Forelimb muscle (tissue), 1 donor: ENCODE measurements at places on chromosomes 5 and 9. TPM values are rescaled to one million over a fixed set of nuclear protein-coding genes. Genes with fewer than 3 reads are reported as not detected.
A peak's percentile ranks its signal among the peaks of the same experiment; 100 is the strongest.

SLIT3 gene
- 6.8 TPM for polyA plus RNA-seq

IL13 gene
- not detected for polyA plus RNA-seq

PCDHA12 gene
- not detected for polyA plus RNA-seq

IRX1 gene
- 0.28 TPM for polyA plus RNA-seq

TXNDC8 gene
- polyA plus RNA-seq, result not detected

WDR38 gene
- 0.11 TPM for polyA plus RNA-seq

FOXD4L4 gene
- polyA plus RNA-seq, result not detected

ENTPD2 gene
- 16.2 TPM for polyA plus RNA-seq

NDUFS4 gene
- 108 TPM for polyA plus RNA-seq

ADAMTS19 gene
- 18.4 TPM for polyA plus RNA-seq

CDO1 gene
- polyA plus RNA-seq, result 15.6 TPM

BAAT gene
- polyA plus RNA-seq, result 1.7 TPM

DNA sequence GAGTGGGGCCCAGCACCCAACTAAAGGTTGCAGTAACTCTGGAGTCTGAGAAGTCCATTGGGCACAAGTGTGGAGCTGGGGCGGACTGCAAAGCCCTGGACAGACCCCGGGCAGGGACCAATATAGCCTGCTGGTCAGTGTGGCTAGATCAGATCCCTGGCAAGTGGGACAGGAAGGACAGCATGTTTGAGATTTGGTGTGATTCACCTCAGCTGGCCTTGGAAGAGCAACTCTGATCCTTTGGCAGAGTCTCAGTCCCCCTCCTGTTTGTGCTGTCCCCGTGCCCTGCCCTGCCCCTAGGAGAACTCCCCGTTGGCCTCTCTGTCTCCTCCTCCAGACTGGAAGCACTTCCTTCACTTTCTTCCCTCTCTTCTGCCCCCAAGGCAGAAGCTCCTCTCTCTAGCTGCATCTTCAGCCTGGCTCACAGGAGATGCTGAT, 255.3 kb downstream of the FSTL4 start:
- DNase-seq, result no peak

DNA sequence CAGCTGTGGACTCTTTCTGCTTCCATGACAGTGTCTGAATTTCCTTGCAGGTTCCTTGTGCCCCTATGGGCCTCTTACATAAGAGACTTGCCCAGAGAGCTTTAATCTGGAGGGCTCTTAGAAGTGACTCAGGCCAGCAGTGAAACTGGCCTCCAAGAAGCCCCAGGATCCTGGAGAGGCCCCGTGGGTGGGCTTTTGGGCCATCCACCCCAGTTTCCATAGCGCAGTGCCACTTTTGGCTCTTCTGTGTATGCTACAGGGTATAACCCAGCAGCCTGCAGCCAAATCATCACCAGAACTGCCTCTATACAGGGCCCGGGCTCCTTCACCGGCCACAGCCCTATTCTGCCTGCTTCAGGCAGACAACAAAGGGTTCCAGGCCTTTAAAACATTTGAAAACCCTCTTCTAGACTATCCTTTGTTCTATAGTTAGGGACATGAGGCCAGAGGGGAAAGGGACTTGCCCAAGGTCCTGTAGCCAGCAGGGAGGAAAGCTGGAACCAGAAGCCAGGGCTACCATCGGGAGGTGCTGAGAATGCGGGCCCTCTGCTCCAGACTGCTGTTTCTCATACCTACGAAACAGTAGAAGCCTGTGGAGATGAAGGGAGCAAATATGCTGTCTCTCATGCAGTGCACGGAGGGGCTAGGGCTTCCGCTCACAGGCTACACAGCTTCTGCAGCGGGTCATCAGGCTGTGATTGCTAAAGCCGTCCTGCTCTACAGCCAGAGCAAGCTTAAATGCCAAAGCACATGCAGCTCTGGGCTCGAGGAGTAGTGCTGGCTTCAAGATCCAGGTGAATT, 18.0 kb downstream of the SH3PXD2B start:
- DNase-seq, result no peak

DNA sequence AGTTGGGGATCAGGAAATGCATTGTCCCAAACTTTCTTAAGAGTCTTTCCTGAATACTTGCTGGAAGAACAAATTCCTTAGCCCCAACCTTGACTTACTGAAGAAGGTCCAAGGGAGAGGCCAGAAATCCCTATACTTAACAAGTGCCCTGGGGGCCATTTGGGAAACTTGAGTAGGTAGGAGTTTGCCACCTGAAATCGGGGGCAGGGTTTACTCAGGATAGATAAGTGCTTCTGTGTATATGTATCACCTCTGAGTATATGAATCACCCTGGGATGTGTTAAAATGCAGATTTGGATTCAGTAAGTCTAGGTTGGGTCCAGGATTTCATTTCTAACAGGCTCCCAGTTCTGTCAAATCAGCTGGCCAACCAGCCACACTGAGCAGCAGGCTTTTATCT, 47.9 kb upstream of the MYO10 start:
- no peak for DNase-seq

GRCh38 chr9:76575761-76576160, 116.8 kb downstream of the GCNT1 start:
- DNase-seq, result no peak

GRCh38 chr5:16245249-16245648, 65.7 kb upstream of the MARCHF11 start:
- DNase-seq, result no peak

DNA sequence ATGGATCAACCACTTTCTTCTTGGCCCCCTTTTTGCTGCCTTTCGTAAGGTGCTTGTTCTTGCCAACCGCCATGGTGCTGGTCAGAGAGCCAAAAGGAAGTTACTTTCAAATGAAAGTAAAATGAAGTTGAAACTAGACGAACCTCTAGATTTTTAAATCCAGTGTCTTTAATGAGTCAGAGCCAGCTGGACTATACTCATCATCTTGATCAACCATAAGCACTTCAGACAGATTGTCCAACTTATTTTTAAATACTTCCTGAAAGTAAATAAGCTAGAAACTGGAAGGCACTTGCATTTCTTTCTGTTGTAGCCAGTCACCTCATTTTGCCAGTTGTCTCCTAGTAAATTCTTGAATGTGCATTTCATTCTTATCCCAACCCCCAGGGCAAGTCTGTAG, 48.9 kb downstream of the JMY start:
- no peak for DNase-seq

- no peak for DNase-seq
Measured at GRCh38 chr9:93437996-93438395, 13.5 kb upstream of the FAM120A start.

DNA sequence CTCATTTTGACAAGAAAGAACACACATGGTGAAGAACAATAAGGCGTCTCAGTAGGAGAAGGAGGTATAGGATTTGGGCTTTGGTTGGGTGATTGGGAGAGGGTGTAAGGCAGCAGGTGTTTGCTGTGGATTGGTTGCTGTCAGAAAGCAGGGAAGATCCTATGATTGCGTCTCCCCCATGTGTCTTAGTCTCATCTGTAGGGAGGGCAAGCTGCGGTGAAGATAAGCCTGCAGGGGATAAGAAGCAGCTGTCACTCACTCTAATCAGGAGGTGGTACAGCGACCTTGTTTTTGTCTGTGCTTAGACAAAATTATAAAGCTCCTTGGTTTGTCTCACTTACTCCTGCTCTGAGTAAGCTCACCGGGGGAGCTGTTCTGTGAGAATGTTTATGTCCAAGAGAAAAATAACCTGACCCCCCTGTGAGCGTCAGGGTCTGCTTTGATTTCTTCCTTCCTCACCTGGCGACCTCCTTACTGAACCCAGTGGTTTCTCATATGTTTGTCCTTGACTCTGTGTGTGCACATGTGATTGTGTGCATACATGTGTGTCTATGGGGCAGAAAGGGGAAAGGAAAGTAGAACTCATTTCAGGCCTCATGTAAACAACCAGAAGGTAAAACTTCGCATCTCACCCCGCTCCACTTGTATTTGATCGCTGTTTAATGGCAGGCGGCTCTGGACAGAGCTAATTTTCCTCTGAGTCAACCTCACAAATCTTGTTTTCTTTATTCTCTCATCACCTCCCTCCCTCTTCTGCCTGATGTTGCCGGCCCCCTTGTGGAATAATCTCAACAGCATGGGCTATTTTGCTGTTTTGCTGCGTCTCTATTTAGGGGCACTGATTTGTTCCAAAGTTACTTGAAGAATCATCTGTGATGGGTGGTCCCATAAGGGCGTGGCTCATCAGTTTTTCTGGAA, 105.6 kb downstream of the TENT4A start:
- no peak for DNase-seq

- no peak for DNase-seq
Measured at GRCh38 chr5:143428155-143428554, 24.7 kb upstream of the NR3C1 start.

DNA sequence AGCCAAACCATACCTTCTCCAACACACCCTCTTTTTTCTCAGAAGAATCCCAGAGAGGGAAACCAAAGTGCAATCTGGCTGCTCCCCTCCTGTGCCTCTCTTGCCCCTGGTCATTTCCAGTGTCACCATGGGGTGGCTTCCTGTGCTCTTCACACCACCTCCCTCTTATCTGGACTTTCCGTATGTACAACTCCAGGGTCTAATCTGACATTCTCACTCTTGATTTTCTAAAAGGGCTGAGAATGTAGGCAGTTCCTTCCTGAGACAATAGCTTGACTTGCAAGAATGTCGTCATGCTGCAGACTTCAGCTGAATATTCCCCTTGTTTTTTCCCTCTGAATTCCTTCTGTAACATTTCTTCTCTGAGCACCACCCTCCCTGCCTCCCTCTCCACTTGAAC, 110.2 kb downstream of the FBXL7 start:
- DNase-seq, result no peak

DNA sequence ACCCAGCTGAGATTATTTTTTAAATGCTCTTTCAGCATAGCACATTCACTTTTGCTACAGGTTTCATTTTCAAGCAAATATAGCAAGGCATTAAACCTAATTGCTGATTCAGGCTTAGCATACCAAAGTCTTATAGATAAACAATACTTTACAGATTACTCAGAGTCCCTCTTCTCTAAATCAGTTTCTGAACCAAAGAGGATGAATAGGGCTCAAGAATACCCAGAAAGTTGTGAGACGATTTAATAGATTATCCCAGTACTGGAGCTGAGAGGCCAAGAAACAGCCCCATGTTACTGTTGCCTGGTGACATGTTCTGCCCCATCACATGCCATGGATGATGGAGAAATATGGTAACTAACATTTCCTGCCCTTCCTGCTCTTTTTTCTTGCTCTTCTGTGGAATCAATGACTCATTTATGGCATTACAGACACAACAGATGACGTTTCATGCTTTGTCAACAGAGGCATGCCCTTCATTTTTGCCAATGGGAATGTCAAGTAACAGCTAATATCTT, 18.1 kb upstream of the SSBP2 start:
- no peak for DNase-seq

DNA sequence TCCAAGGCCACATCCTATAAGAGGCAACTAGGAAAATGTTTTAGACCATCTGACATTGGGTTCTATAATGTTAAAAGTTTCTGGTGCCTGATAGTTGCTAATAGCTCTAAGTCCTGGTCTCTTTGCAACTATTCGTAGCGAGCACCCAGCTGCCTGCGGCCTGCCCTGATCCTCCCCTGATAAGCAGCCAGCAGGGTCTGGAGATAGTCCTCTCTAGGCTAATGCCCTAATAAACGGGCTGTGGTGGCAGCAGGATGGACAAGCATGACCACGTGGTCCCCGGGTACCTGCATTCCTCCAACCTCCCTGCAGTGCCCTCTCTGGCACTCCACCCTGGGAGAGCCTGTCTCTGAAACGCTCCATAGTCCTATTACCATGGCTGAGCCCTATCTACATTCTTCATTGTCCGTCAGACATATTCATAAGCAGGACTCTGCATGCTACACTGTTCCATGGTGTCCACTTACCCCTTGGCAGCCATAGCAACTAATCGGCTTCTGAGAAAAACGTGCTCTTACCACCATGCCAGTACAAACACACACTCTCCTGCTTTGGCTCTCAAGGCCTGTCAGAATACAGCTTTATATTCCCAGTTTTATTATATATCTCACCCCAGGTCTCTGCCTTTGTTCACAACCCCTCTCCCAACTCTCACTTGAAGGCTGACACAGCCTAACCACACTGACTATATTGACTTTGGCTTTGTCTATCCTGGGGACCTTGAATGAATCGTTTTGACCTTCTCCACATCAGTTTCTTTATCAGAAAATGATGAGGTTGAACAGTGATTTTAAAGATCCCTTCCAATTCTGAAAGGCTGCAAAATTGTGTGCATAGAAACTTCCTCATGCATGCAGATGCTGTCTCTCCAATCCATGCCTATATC, 49.9 kb upstream of the DAPK1 start:
- DNase-seq, result no peak

- DNase-seq, result peak; percentile 58
Measured at GRCh38 chr5:138449501-138450239, 10.8 kb downstream of the REEP2 start.

DNA sequence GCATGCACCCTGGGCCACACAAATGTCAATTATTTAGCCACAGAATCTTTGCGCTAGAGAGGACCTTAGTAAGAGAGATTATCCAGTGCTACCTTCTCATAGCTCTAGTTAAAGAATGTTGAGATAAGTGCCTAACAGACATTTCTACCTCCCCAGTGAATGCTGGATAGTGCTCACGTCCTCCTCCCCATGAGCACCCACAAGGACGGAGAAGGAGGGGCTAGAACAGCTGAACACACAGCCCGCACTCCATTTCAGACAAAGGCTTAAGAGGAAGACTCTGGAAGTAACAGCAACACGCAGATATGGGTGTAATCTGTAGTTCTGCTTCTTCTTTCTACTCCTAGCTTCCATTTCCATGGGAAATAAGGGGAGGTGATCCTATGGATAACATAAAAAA, 120.5 kb downstream of the FEM1C start:
- DNase-seq, result no peak

DNA sequence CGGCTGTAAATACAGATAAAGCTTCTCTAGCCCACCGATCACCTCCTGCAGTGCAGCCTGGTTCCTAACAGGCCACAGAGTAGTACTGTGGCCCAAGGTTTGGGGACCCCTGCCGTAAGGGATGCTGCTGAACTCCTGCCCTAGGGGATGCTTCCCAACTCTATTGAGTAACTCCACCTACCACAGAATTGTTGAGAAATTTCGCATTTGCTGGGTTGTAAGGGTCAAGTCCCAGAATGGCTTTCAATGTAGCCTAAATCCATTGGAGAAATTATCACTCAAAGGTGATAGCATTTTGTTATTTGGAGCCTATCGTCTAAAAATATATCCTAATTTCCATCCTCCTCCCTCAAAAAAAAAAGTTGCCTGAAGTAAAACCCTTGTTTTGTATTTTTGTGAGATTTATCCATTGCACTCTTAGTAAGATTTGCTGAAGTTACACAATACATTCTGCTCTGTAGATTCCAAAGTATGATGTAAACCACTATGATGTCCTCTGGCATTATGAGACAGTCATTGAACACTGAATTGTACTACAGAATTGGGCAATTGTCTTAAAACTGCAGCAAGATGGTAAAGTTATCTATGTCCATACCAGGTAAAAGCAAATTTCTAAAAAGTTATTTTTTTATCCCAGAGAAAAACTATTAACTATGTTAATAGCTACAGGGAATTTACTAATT, 14.0 kb downstream of the ACTBL2 start:
- DNase-seq, result no peak

DNA sequence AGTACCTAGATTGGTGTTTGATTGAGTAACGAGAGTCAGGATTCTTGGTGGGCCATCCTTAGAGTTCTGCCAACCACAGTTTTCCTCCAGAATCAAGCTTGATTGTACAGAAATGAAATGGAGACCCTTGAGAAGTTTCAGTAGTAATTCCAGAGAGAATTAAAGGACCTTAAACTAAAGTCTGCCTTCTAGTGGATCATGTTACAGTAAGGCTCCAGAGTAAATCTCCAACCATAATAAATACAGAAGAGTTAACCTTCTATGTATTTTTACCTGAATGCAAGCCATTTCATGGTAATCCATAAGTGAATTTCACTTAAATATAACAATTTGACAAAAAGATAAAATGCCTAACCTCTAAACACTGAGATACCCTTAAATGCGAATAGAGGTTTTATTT, 53.0 kb upstream of the CNTLN start:
- no peak for DNase-seq

GRCh38 chr5:27821681-27822080, 783.3 kb upstream of the CDH9 start:
- DNase-seq, result no peak
